Activated CD4-positive, alpha-beta memory T cell treated with anti-CD3 and anti-CD28 coated beads for 36 hours (primary cell): ENCODE measurements at places on chromosomes 3 and 15.

GRCh38 chr15:48221885-48222284, 15.8 kb downstream of the SLC12A1 start:
- no peak for DNase-seq

GRCh38 chr15:32636908-32637567, 4.5 kb upstream of the SCG5 start:
- DNase-seq: no peak

DNA sequence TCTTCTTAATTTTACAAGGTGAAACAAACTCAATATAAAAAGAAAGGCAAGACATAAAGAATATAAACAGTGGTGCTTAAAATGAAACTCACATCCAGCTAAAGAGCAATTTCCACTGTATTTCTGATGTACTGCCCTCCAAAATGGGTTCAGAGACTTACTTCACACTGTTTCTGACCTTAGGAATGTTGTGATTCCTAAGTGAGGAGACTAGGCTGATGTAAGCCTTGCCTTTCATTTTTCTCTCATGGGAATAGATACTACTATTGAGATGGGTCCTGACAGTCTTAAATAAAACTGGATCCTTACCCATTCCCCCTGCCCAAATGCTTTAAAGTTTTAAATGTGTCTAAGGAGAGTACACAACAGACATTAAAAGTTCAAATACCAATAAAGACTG, 86.9 kb downstream of the CBLB start:
- DNase-seq: no peak

DNA sequence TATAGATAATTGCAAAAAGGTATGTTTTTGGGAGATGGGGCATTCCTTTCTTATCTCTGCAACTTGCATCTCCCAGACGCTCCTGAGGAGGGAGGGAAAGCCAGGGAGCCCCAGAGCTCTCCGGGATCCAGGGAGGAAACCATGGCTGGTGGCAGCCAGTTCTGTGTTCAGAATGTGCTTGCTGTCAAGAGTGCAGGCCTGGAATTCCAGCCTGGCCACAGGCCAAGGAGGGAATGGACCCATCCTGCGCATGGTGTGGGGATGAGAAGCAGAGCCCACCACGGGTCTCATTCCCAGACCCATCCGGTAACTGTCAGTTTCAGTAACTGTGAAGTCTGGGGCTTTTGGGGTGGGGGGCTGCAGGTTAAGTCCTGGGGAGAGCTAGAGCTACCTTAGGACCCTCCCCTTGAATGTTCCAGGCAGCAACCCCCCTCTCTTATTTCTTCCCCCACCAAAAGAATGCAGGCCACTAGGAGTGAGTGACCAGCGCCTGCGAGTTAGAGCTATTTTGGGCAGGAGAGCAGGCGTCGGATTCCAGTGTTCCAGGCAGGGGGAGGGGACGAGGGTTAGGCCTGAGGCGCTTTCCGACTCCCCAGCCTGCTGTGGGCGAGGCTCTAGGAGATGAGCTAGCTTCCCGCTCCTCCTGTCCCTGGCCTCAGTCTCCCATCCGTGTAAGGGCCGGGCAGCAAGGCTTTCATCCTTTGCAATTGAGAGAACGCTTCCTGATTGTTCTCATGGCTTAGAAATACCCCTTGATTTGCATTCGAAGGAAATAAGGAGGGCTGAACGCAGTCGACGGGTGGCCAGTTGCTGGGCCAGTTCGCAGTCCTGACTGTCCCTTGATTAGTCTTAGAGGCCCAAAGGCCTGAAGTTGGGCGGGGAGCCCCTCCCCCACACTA, 781 bp upstream of the DAG1 start:
- no peak for DNase-seq

DNA sequence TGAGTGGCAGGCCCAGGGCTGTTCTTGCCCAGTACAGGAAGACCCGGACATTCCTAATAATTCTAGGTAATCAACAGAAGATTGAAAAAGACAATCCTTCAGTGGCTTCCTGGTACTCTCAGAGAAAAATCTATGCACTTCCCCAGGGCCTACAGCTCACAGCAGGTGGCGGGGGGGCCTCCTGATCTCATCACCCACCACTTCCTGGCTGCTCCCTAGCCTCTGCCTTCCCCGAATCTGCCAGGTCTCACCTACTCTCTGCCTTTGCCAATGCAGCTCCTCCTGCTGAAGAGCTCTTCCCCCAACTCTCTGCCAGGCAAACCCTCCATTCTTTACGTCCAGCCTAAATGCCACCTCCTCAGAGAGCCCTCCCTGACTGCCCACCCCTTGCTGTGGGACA, 37.5 kb downstream of the EHD4 start:
- DNase-seq: peak; percentile 87

DNA sequence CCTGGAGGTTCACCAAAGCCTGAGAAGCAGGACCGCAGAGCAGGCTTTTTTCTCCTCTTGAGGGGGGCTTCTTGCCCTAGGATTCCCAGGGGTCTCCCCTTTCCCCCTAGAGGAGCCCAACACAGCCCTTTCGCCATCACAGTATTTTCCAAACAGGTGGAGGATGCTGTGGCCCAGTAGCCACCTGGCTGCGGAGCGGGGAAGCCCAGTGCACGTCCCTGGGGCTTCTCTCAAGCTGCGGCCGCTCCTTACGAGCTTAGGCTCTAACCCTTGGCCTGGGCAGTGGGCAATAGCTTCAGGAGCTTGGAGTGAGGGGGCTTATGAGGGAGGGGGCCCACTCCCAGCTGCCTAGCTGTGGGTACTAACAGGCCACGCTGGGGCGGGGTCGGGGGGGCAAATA, 11.6 kb upstream of the DLL4 start:
- DNase-seq: no peak

DNA sequence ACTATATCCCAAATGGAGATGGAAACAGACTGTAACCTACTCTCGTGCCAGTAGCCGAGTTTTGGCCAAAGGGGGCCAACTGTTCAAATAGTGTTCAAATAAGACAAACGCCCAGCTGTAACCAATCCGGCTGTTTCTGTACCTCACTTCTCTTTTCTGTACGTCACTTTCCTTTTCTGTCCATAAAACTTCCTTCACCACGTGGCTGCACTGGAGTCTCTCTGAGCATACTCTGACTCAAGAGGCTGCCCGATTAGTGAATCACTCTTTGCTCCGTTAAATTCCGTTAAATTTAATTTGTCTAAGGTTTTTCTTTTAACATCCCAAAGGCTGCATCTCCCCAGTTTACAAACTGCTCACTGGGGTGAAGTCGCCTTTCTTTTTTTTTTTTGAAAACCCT, 219.2 kb upstream of the P2RY1 start:
- DNase-seq: no peak

DNA sequence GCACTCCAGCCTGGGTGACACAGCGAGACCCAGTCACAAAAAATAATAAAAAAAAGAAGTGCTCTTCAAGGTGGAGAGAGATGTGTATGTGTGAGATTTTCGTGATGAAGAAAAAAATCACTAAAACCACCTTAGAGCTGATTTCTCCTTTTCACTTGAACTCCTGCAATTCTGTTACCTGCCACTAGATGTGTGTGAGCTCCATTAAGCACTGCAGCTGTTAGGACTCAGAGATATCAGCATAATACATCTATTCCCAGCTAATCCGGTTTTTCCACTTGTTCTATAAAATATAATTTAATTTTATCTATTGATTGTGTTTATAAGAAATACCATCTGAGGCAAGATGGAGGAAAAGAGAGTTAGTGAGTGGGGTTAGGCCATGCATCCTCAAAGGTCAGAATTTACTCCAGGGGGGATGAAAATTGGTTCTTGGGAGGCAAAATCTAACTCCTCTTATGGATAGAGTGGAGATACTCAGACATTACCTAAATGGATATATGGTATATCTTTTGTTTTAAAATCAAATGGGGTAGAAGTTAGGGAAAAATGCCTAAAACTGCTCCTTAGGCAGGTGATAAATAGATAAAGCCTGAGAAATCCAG, 152.7 kb downstream of the IL20RB start:
- no peak for DNase-seq

DNA sequence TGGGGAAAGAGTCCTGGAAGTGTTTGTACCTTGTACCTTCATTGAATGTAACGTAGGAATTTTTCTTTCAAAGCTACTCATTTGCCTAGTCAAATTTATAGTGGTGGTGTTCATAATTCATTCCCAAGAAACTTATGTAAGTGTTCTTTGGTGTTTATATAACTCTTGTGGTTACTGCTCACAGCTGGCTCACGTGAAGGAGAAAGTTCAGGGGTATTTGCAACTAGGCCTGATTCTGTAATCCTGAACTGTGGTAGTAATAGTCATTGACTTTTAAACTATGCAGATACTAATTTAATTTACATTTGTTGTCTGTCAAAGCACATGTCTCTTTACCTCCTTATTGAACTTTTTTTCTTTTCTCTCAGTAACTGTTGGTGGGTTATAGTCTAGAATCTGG, 50.5 kb upstream of the TEX264 start:
- DNase-seq: no peak

DNA sequence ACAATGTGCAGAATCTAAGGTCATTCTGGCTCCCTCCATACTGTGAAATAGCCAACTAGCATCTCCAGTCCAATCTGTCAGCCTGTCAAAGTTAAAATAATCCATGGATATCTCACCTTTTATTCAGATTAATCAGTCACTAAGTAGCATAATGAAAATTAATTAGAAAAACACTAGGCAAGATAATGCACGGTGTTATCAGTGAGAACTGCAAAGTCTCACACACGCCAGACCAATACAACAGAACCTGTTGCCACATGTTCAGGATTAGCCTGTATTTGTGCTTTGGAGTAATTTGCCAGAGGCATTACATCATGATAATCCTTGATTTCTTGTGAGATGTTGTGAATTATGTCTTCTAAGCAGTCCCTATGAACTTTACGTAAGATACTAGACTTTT, 820.4 kb upstream of the ALCAM start:
- no peak for DNase-seq

- peak; percentile 60 for DNase-seq
Observed at GRCh38 chr15:25862472-25863110, 536 bp downstream of the ATP10A start.

GRCh38 chr15:101337976-101338375, 42.9 kb upstream of the SNRPA1 start:
- no peak for DNase-seq

- DNase-seq: no peak
Observed at GRCh38 chr15:33315044-33315443, 4.3 kb downstream of the RYR3 start.

- DNase-seq: no peak
Observed at GRCh38 chr15:70120958-70121623, 23.4 kb upstream of the TLE3 start.

- DNase-seq: no peak
Observed at GRCh38 chr15:78069462-78070029, 8.0 kb downstream of the TBC1D2B start.
